ENCODE measurements at places on chromosomes 16 and 17. TPM values are rescaled to one million over a fixed set of nuclear protein-coding genes. Genes with fewer than 3 reads are reported as not detected.

- no peak for DNase-seq
Observed at GRCh38 chr16:11024333-11025053, 80.1 kb downstream of the CLEC16A start.

DNA sequence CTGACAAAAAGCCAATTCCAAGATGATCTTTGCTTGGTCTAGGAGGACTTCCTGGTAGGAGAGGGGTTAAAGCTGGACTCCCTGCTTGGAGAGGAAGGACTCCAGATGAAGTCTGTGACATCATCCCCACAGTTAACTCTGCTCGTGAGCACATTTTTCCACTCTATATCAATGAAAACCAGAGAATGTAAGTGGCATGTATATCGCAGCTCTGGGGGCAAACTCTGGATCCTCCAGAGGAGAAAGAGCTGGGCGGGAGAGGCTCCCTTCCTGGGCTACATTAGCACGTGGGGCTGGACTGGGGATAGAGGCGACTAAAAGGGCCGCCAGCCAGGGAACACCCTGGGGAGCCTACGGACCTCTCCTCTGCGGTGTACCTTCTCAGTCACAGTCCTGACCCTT lies 34.1 kb downstream of the HIC1 start:
- DNase-seq, result peak; percentile 62

GRCh38 chr16:53821957-53822625 lies 118.1 kb downstream of the FTO start:
- DNase-seq, result no peak

The PRAC1 gene
- not detected for total RNA-seq

DNA sequence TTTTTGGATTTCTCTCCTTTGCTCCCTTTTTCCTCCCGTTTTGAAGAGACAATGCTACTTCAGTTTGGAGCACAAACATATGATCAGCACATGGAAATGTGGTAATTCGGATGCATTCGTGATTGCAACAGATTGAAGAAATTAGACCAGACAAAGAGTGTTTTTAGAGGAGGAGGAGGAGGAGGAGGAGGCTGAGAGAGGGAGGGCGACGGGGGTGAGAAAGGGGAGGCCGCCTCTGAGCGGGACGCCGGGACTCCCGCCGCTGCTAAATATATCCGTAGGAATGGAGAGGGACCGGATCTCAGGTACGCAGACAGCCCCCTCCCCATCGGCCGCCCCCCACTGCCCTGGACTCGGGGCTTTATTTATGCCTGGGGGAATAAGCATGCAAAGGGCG lies 179.3 kb downstream of the SEC14L1 start:
- DNase-seq, result no peak

GRCh38 chr17:39175695-39176093 lies 9.7 kb upstream of the ARL5C start:
- no peak for DNase-seq

- no peak for DNase-seq
Observed at GRCh38 chr17:66955821-66956220, 8.7 kb upstream of the CACNG4 start.

DNA sequence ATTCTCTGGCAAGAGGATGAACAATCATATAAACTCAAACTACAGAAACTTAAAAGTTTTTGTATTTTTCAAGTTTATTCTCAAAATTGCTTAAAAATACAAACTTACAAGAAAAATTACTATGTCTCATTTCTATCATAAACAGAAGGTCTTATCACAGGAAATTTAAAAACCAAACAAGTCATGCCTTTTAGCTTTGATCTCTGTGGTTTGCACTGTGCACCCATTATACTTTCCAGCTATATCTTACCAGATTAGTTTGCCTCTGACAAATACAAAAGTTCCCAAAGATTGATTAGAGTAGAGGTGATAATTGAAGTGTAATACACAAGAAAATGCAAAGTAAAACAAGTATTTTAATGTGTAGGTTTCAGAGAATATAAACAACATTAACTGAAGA lies 117.4 kb downstream of the MYO1D start:
- no peak for DNase-seq

DNA sequence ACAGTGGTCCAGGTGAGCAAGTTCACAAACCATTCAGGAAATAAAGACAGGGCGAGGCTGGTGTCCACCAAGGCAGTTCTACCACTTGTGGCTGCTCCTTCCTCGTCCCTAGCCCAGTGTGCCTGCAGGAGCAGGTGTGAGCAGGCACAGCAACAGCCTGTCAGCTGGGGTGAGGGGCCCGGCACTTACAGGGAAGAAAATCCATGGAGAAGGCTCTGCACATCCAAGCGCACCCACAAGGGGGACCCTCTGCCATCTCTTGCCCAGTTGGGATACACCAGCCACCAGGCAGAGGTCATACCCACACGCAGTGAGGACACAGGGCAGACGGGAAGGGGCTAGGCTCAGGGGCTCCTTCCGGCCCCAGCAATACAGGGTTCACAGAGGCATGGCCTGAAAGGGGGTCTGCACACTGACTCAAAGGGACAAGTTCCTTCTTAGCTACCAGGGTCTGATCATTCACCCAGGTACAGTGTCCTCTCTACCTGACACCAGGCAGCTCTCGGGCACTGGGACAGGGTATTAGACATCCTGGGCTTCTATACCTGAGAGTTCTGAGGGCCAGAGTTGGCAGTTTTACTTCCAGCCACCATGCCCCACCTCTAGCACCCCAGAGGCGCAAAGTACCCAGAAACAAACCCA lies 27.0 kb downstream of the CDIP1 start:
- peak; percentile 77 for DNase-seq

DNA sequence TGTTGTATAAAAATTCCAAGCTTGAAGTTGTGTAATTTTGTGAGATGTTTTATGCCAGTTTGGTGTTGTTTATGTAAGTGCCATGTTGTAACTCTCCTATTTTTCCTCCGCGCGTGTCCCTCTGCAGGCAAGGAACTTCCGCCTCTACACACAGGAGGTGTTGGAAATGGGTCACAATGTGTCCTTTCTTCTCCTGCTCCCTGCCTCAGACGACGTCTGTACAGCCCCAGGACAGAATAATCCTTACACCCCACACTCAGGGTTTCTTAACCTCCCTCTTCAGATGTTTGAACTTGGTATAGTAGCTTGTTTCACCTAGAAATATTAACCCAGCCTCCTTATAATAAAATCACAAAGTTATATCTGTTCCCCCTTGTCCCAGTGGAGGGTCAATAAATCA lies 111.3 kb upstream of the NOG start:
- no peak for DNase-seq

The HOXB1 gene
- not detected for total RNA-seq

The CRISPLD2 gene
- total RNA-seq, result 29.1 TPM

The KCNJ16 gene
- not detected for total RNA-seq

The TMEM235 gene
- total RNA-seq, result not detected

DNA sequence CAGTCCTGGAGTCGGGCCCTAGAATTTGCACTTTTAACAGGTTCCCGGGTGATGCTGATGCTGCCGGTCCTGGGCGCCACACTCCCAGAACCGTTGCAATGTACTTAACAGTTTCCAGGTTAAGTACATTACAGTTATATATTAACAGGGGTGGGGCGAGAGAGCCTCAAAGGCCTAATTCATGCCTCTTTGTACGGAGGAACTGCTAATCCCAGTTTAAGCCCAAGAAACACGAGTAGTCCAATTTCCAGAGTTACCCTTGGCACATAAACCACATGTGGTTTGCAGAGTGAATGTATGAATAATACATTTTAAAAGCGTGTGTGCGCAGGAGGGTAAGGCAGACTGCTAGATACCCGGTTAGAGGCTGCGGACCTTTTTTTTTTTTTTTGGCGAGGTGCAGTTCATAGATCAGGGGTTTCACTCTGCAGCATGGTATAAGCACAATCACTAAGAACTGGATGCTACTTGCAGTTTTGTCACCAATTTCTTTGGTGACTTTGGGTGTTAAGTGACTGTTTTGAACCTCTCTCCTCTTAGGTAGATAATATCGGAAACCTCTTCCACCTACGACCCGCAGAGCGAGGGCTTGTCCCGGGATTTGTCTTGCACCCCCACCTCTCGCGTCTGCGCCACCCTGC lies 713 bp downstream of the COX11 start:
- no peak for DNase-seq

DNA sequence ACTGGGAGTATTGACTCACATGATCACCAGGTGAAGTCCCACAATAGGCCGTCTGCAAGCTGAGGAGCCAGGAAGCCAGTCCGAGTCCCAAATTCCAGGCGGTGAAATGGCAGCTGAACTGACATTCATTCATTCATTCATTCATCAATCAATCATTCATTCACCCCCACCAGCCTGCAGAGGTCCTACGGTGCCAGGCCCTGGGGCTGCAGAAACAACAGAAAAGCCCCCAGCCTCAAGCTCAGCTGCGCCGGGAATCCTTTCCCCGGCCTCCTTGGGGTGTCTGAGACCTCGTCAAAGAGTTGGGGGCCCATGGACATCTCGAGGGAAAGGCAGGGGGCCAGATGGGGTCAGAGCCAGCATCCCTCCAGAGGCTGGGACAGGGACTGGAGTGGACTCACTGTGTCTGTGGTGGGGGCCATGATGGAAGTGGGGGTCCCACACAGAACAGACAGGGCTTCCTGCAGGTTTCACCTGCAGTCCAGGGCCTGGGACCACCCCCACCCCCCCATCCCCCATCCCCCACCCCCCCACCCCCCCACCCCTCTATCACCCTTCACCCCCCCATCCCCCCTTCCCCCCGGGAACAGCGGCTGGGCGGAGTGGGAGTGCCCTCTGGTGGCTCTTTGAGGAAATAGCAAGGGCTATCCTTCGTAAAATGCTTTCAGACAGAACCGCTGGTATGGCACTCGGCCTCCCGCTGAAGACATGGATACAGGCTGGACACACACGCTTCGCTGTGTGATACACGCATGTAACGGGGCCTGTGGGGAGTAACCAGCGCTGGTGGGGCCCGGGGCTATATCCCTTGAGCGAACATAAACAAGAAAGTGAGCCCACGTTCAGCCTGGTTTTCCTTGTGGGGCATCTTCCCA lies 8.5 kb upstream of the ZC3H18 start:
- peak; percentile 50 for DNase-seq

The CD300E gene
- total RNA-seq, result 0.27 TPM

GRCh38 chr17:62666801-62667591 lies 39.5 kb downstream of the MRC2 start:
- DNase-seq, result no peak

DNA sequence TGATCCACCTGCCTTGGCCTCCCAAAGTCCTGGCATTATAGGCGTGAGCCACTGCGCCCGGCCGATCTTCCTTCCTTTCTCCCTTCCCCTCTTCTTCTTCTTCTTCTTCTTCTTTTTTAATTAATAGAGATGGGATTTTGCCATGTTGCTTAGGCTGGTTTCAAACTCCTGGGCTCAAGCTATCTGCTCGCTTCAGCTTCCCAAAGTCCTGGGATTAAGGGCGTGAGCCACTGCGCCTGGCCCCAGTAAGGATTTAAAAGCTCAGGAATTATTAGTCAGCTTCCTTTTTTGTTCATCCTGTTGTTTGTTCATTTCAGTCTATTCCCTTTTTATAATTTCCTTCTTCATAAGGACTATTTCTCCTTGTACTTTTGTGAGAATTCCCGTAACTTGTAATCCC lies 32.7 kb upstream of the LRRC37A start:
- DNase-seq, result no peak

GRCh38 chr17:19744922-19745757 lies 3.0 kb downstream of the ALDH3A1 start:
- peak; percentile 96 for DNase-seq

Measured in left ventricle myocardium superior (tissue), 1 donor.